Stimulated activated CD8-positive, alpha-beta memory T cell treated with anti-CD3 and anti-CD28 coated beads, Interleukin-4, amount 100 ng/mL, for 1 hour (primary cell): ENCODE measurements at places on chromosomes 5 and 9.

DNA sequence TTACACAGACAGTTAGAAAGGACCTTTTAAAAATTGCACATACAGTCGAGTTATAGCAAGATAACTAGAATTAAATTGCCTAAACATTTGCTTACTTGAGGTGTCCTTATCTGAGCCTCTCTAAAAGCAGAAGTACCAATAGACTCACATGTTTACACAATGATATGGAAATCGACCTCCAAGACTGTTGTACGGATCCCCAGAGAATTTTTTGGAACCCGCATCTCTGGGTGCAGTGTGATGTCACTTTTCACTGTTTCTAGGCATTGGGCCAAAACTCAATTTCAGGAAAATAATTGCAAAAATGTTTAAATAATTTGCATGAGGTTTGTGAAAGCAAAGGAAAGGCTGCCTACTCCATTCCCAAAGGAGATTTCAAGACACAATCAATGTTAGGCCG, 63.1 kb upstream of the ATG10 start:
- no peak for DNase-seq

DNA sequence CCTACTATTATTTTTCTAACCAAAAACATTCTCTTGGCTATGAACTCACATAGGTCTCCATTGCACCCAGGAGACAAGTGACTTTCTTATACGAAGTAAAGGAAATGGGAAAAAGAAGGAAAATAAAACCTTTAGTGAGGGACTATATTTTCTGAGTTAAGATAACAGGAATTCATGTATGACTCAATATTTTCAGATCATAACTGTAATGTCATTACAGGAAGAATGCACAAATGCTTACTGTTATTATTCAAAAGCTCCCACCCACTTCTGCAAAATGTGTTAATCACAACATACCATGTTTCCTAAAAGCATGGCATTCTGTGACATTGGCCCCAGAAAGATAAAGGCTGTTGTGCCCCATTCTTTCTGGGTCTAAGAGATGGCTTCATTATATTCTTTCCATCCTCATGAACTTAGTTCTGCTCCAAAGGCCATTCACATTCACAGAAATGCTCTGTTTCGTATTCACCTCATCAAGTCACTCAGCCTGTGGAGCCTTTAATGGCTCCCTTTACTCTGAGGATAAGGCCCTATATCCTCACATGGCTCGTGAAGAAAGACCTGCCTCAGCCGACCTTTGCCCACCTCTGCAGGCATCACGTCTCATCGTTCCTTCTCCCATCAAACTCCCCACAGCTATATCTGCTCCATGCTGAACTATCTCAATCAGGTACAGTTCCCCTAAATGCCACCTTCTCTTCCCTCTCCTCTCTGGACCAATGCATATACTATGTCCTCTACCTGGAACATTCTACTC, 77.0 kb downstream of the ABCA1 start:
- no peak for DNase-seq

DNA sequence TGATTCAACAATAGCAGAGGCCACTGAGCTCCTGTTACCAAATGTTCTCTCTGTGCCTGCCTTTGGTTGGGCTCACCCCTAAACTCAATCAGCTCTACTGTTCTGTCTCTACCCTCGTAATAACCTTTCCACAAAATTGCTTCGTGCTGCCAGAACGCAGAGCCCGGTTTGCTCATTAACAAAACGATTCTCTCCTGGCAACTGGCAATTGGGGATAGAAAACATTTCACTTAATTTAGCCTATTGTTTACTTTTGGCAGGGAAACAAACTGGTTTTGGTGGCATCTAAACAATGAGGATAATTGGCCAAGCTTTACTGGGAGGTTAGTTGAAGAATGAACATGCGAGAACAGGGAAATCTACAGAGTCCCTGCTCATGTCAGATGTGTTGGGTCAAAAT, 56.6 kb downstream of the SLC28A3 start:
- DNase-seq: no peak

DNA sequence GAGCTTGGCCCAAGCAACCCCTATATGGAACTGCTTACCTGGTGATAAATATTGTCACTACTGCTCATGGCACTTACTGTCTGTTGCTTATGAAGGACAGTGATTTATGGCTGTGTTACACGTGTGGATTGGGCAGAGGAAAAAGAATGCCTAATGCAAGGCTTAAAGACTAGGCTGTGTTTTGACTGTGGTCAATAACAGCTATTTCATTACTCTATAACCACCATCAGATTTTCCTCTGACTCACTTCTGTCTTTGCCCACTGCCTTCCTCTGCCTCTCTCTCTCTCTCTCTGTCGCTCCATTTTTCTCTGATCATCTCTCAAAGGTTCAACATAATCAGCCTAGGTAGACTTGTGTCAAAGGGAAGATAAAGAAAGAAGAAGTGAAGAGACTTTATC, 96.2 kb downstream of the TLR4 start:
- DNase-seq: no peak

DNA sequence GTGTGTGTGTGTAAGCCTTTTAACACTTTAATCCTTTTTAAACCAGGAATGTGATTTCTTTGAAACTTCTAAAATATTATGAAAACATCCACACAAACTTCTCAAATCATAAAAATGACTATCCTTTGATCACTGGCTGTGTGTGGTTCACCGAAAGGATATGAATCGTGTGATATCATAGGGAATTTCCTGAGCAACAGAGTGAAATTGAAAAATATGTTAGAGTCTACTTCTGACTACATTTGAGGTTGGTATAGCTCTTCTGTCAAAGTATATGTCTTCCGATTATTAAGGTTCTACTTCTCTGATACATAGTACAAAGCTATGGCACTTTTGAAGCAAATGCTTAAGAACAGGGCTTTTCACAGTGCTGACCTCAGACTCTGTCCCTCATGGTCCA, 40.3 kb downstream of the RGMB start:
- DNase-seq: no peak

DNA sequence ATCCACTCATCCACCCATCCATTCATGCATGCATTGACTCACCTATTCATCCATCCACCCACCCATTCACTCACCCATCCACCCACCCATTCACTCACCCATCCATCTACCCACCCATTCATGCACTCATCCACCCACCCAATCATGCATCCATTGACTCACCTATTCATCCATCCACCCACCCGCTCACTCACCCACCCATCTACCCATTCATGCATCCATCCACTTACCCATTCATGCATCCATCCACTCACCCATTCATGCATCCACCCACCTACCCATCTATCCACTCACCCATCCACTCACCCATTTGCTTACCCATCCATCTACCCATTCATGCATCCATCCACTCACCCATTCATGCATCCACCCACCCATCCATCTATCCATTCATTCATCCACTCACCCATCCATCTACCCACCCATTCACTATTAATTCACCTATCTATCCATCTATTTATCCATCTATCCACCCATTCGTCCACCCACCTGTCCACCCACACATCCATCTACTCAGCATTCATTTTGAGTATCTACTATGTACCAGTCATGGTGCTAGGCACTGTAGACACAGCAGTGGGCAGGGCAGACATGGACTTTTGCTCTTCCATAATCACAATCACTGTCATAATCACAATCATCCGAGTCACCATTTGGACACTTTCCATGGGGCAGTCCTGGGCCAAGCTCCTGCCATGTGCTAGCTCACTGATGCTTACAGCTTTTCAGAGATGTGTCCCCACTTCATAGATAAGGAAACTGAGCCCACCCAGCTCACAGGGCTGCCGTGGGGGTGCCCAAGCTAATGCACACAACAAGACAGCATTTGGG, 34.4 kb downstream of the HMCN2 start:
- DNase-seq: no peak

- DNase-seq: no peak
Observed at GRCh38 chr5:105817416-105817815, 1853.3 kb downstream of the EFNA5 start.

GRCh38 chr9:137167277-137167746, 2.5 kb downstream of the LRRC26 start:
- no peak for DNase-seq

DNA sequence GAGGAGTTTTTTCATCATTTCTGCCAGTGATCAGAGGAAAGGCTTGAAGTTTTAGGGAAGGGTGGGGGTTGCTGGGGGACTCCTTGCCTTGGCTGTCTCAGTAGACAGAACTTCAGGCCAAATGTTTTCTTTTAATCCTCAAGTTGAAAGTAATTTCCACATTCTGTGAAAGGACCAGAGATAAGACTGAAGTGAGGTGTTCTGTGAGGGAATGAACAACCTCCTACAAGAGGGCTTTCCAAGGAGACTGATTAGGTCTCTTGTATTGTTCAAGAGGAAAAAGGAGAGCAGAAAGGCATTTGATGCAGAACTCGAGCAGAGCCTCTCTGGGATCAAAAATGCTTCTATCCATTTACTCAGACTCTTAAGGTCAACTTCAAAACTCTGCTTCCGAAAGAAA, 282.1 kb upstream of the ATP10B start:
- no peak for DNase-seq

DNA sequence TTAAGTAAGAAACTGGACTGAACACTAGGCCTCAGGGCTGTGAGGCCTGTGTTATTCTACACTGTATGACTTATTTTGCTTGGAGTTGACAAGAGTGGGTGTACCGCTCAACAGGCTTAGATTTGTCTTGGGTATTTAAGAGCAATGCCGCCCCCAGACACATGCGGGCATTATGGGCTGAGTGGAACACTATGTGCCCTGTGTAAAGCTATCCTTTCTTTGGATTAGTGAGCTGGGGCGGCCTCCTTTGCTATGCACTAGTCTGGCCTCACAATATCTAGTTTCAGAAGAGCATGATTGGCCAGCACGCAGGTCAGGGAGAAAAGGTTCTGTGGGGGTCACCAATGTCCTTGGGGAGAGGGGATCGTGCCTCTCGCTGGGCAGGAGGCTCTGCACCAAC, 206.3 kb upstream of the GDNF start:
- DNase-seq: no peak

DNA sequence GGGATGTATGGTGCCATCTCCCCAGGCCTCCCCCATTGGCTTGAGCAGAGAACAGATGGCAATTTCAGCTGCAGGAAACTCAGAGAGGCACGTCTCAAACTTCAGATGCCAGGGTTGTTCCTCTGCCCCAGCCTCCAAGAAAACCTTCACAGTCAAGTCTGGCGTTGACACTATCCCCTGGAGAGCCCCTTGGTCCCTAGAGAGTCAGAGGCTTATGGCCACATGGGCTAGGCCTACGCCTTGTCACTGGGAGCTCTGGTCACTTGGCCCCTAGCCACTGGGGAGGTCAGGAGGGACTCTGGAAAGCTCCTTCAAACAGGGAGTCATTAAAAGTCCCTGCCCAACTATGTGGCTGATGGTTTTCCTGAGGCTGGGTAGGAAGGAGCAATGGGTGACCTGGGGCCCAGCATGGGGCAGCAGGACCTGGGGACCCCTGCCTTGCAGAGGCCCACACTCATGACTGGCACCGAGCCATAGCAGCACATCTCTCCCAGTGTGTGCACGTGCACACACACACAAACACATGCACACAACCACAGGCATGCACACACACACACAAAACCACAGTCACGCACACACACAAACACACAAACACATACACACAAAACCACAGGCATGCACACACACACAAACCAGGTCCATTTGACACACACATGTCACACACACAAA, 144.2 kb downstream of the GADD45G start:
- DNase-seq: no peak
